Fibroblast of mammary gland (primary cell): ENCODE measurements at places on chromosomes 7 and 10.

- DNase-seq = no peak
Observed at GRCh38 chr7:23332193-23332592, 33.1 kb downstream of the MALSU1 start.

DNA sequence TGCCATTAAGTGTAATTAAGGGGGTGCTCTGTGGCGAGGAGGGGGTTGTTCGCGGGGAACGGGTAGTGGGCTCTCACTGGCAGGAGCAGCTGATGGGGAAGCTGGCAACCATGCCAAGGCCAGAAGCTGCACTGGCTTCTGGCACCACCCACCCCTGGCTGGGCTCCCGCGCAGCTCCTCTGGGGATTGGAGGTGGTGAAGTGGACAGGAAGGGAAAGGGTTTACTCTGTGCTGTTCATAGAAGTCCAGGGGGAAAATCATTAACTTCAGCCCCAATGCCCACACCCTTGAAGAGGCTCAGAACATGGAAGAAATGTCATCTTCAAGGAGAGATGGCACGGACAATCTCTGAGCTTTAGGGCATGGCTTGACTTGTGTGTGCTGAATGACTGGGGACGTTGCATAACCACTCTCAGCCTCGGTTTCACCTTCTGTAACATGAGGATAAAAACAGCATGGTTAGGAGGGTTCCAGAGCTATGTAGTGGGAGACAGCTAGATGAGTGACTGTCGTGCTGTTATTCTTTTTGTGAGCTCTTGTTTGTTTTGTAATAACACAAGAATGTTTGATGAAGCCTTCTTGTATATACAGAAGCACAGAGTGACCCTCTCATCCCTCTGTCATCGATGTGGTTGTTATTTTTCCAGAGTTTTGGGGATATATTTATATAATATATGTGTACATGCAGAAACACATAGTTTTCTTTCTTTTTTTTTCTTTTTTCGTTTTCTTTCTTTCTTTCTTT is 29.9 kb downstream of the KAZALD1 start:
- no peak for DNase-seq

DNA sequence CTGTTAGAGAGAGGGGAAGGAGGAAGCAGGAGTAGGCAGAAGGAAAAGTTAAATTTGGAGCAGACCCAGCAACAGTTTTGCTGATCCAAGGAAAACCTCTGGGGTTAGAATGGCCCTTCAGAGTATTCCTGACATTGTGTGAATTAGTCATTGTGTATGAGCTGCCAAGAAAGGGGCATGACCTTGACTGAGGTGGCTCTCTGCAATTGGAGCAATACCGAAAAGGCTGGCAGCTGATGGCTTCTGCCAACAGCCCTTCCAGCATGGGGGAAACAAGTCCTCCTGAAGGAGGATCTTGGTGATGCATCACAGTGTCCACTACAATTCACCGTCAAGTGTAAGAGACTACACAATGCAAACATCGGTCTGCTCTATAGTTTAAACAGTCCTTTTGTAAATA is 20.6 kb upstream of the WASL start:
- DNase-seq = peak; percentile 89

DNA sequence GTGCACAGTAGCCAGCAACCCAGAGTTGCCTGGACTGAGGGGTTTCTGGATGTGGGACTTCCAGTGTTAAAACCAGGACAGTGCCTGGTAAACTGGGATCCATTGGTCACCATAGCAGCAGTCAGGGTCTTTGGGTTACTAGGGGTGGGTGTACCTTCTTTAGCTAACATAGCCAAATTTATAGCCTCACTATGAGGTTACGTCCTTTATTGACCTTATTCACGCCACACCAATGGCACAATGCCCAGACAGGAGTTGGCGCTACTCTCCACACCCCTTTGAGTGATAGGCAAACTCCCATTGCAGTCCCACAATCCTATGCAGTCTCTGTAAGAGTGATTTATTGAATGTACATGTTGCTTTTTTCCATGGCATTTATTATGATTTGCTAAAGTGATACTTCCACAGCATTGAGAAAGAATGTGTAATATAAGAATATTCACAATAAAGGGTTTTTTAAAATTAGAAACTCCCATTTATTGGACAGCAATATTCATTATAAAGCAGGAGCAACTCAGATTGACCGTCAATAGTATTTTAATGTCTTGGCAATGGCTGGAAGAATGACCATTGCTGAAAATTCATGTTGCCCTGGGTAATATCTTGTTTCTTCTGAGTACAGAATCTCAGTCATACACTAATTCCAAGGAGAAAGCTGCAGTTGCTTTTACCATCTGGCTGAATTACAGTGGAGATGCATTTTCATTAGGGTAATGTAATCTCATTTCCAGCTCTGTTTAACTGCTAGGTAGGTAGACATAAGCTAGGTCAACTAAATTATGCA is 26.1 kb downstream of the IFIT5 start:
- peak; percentile 28 for DNase-seq

- DNase-seq = peak; percentile 25
Observed at GRCh38 chr10:77084431-77085144, 553.0 kb downstream of the KCNMA1 start.

GRCh38 chr7:150981644-150982043 is 3.5 kb upstream of the KCNH2 start:
- DNase-seq = no peak

DNA sequence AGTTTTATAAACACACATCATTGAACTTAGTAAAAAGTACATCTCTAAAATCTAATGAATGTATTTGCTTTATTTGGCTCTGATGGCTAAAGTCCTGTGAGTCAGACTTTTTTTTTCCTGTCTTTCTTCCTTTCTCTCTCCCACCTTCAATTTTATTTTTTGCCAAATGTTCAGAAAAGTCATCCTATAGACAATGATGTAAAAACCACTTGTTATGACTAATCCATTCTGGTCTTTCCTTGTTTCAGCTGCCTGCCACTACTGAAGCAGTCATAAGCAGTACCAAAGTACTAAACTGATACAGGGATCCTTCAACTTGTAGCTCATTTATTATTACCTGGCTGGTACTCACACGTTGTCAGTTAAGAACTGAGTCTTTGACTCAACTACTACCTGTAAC is 23.9 kb downstream of the HECTD2 start:
- peak; percentile 75 for DNase-seq

GRCh38 chr10:73207883-73208282 is 39.2 kb downstream of the DNAJC9 start:
- peak; percentile 20 for DNase-seq

DNA sequence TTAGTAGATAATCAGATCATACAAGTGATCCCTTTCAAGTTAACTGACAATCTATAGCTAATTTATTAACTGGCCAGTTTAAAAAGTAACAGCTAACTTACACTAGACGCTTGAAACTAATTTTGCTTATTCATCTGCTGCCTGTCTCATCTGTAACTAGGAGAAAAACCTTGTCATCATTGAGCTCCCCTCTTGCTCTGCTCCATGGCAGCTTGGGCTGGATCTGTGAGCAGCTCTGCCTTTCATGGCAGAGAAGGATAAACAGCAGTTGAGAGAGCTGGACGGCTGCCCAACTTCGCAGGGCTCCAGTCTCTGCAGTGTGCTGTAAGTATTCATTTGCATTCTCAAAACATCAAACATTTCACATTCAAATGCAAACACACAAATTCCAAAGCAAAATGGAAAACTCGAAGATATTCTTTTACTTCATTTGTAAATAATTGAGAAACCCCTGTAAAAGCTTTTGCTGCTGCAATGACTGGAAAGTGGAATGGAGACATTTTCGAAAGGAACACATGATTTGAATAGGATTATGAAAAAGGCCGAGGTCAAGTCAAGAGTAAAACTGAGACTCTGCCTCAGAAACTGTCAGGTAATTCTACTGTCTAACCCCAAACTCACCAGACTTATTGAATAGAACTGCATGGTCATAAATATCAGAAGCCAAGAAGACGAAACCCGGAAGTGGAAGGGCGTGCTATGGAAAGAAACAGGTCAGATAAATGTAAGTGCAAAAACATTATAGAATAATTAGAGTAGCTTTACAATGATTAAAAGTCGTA is 17.6 kb downstream of the SLC35B4 start:
- no peak for DNase-seq

DNA sequence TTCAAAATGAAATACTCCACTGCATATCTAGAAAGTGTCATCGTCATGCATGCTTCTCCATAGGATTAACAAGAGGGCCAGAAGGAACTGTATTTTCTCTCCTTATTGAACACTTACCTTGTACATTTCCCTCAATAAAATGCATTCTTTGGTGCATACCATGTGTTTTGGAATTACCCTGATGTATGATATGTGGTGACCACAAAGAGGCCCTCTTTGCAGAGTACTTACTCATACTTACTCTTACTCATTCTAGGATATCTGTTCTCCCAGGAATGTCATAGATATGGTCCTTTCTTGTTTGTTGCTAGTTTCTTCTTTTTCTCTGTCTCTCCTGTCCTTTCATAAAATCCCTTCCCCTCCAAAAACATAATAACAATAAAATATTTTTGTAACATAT is 1087.1 kb upstream of the POT1 start:
- no peak for DNase-seq

DNA sequence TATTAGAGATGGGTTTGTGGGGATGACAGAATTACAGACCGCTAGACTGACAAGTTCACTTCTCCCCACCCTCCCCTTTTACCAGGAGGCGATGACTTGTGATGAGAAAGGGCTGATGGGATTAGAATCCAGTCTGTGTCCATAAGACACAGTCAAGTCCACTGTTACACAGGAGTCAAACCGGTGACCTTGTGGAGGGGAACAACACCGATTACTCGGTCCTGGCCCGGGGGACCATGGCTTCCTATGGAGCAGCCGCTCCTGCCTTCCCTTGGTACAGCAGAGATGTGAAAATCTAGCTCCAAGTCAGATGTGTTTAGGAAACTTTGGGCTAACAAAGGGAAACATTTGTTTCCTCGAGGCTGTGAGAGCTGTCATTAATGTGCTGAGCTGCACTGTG is 105.5 kb downstream of the ACTR3B start:
- no peak for DNase-seq

GRCh38 chr10:88983206-88983605 is 7.4 kb upstream of the FAS start:
- no peak for DNase-seq

DNA sequence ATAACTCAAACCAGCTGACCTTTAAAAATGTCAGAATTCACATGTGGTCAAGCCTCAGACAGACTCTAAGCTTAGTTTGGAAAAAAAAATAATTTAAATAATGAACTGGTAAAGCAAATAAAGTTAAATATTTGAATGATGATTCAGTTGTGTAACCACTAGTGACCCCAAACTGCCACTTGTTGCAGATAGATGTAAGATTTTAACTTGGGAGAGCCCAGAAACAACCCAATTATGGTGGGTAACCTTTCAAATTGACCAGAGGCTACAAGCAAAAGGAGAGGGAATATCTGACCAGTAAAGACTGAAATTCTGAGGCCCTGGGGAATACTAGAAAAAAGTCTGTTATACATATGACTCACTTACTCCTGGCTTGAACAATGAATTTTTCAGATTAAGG is 268.1 kb downstream of the HPSE2 start:
- peak; percentile 69 for DNase-seq

- DNase-seq = no peak
Observed at GRCh38 chr7:101411508-101411874, 48.8 kb downstream of the COL26A1 start.

GRCh38 chr7:148987751-148988512 is 40.4 kb downstream of the PDIA4 start:
- DNase-seq = peak; percentile 30

- no peak for DNase-seq
Observed at GRCh38 chr10:82660205-82660604, 785.2 kb downstream of the NRG3 start.

GRCh38 chr7:148379677-148380076 is 210.9 kb upstream of the C7orf33 start:
- DNase-seq = no peak

DNA sequence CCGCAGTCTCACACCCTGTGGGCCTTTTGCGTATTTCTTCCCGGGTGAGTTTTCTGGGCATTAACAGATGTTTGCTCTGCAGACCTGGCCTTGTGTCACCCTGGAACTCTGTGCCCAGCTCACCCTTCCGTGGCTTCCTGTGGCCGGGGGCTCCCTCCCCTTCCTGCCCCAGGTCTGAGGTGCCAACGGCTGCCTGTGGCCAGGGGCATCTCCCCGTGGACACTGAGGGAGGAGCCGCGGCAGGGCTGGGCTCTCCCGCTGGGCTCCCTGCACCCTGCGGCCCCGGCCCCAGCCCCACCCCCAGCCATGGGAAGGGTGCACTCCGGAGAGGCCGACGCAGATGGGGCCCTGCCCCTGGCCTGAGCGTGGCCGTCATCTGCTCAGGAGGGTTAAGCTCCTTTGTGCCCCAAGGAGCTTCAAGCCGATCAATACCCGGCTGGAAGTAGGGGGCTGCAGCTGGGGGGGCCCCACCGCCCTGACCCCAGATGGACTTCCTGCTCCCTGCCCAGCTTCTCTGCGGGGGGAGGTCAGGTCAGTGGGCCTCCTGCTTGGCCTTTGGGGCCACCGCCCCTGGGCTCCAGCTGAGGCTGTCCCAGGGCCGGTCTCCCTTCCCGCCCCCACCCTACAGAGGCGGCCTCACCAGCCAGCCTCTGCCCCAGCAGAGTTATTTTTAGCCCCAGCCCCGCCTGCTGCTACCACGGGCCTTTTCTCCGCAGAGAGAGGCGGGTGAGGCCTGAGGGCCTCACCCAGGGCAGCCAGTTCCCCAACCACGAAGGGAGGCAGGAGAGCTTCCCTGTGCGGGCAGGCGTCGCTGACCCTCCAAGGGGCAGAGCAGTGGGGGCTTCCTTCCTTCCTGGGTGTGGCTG is 24.2 kb downstream of the PWWP2B start:
- DNase-seq = no peak

DNA sequence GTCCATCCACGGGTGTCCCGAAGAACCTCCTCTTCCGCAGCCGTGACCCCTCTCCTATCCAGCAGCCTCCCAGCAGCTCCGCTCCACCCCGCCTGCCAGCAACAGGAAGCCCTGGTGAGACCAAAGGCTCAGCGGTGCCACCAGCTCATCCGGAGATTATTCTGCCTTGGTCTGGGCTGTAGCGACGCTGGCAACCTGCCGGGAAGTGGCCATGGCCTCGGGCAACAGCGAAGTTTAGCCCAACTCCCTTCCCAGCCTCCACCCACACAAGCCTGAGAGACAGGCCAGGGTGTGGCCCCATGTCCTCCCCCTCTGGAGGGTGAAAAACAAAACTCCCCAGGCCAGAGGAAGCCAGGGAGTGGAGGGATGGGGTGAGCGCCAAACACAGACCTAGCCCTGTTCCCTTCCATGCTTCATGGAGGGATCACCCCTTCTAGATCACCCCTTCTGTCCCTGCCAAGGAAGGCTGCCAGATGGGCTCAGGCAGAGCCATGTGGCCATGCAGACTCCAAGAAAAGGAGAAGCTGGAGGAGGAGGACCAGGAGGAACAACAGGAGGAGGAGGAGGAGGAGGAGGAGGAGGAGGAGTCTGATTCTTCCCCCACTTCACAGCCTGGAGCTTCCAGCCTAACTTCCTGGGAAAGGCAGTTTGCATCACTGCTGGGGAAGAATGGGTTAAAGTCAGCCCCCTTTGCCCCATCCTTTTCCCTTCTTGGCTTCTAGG is 918 bp downstream of the CALHM2 start:
- peak; percentile 78 for DNase-seq
